RPMI8226 (cell line): ENCODE measurements at places on chromosomes 2 and 18.

DNA sequence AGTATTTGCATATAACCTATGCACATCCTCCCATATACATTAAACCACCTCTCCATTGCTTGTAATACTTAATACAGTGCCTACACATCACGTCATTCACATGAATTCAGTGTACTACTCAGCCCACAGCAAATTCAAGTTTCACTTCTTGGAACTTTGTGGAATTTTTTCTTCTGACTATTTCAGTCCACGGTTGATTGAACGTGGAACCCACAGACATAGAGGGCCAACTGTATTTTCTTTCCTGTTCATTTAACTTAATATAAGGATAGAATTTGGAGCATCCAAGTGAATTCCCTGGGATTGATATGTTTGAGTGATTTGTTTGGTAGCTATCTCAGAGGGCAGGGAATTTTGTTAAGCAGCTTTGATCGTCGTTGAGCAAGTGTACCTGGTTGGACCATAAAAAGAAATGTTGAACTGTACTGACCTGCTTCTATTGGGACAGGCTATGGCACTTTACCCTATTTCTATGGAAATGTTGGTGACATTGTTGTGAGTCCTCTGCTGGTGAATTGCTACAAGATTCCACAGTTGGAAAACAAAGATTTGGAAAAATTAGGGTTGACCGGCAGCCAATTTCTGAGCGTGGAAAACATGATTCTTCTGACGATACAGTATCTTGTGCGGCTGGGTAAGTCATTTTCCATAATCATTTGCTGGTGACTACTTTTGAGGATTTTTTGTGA is 156.6 kb downstream of the ESCO1 start:
- DNase-seq, result no peak

DNA sequence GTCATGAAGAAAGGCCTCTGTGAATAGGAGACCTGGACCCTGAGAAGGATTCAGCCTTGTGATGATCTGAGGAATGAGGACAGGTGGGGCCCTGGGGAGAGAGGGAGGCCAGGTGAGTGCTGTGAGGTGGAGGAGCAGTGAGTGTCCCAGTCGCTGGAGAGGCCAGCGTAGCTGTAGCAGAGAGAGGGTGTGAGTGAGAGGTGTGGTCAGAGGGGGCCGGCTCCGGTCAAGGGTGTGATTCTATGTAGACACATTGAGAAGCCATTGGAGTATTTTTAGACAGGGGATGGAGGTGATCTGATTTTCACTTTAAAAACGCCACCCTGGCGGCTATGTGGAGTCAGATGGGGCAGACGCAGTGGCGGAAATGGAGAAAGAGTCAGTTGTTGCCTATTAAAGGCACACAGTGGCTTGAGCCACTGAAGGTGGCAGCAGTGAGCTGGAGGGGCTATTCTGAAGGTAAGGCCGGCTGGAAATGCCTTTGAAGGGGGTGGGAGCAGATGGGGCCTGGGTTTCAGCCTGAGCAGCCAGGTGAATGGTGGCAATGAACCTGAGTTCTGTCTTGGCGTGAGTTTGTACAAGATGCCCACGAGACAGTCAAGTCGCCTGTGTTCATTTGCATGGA is 55.6 kb downstream of the GREB1 start:
- peak; percentile 26 for DNase-seq

DNA sequence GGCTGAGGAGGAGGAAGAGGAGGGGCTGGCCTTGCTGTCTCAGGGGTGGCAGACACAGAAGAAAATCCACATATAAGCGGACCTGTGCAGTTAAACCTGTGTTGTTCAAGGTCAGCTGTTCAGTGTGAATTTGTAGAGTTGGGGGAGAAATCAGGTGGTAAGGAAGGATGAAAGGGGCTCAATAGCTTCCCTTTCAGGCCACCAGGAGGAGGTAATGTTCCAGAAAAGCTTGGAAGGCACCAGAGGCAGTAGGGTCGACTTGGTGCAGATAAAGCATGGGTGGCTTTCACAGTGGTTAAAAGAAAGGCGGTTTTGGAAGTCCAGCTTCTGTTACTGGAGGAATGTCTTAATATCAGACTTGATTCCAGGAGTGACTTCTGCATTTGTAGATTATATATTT is 167.4 kb downstream of the THSD7B start:
- peak; percentile 12 for DNase-seq

GRCh38 chr18:35335866-35336265 is 8.4 kb downstream of the ZNF24 start:
- no peak for DNase-seq

DNA sequence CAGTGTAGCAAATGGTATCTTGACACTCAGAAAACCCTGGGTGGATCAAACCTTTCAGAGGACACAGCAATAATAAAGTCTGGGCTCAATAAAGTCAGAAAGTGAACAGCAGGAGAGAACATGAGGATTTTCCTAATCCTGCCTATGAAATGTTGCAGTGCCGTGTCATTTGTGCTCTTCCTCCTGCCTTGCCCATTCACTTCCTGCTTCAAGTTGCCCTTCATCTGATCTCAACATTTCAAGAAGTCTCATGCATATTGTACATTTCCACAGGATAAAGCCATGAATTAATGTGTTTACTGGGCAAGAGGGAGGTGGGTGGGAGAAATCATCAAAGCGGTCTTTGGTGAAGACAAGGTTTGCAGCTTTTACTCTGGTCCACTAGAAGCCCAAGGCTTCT is 51.1 kb upstream of the STPG4 start:
- no peak for DNase-seq

DNA sequence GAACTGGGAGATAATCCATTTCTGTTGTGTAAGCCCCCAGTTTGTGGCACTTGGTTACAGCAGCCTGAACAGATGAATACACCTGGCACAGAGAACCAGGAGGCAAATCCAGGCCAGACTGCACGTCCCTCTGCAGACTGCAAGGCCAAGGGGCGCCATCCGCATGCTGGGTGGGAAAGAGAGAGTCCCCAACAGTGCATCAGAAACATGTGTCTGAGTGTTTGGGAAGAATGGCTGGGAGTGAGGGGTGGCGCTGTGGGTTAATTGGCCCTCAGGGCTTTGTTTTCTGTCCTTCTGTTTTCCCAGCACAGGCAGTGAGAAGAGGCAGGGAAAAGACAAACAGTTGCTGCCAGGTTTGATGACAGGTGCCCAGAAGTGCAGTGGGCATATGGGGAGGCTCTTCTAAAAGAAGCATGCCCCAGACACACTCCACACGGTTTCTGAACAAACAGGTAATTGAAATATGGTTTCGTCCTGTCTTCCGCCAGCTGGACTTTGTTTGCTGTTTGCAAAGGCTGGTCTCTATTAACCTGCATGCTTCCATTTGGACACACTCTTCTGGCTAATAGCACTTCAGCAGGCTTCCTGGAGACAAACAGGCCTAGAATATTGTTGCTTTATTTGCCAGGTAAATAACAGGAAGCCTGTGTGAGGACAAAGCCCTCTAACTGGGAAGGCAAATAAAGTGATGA is 43.4 kb upstream of the SEC11C start:
- no peak for DNase-seq

DNA sequence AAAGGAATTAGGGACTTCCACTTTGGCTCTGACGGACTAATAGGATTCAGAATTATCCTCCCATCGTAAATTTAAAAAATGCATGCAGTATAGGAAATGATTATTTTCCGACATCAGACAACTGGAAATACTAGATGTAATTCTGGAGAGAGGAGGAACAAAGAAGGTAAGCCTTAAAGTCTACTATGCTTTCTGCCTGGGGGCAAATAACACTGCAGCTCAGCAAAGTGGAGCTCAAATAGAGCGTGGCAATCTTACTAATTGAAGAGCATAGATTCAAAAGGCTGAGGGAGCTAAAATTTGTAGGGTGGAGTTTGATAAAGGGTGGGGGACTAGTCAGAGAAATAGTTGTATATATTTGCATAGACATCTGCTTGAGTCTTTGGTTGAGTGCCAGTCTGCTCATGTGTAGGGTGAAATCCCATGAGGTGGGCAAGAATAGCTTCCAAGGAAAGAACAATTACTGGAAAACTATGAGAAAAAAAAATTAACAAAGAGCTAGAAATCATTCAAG is 23.8 kb downstream of the COPS8 start:
- no peak for DNase-seq

DNA sequence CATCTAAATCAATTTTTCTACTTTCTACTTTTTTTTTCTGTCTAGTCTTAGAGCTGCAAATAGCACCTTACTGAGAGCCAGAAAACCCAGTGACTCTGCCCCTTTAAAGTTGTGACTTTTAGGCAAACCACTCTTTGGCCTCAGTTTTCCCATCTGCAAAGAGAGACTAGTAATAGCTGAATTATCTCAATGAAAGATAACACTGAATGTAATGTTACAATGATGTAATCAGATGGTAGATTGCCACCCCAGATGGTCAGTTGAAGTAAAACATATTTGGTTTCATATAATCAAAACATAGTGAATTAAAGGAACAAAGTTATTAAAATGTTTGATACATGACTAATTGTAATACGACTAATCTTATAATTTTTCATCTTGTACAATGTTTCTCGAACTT is 5.0 kb upstream of the APCDD1 start:
- DNase-seq, result no peak

- DNase-seq, result no peak
Measured at GRCh38 chr2:239684996-239685395, 284.2 kb upstream of the HDAC4 start.

DNA sequence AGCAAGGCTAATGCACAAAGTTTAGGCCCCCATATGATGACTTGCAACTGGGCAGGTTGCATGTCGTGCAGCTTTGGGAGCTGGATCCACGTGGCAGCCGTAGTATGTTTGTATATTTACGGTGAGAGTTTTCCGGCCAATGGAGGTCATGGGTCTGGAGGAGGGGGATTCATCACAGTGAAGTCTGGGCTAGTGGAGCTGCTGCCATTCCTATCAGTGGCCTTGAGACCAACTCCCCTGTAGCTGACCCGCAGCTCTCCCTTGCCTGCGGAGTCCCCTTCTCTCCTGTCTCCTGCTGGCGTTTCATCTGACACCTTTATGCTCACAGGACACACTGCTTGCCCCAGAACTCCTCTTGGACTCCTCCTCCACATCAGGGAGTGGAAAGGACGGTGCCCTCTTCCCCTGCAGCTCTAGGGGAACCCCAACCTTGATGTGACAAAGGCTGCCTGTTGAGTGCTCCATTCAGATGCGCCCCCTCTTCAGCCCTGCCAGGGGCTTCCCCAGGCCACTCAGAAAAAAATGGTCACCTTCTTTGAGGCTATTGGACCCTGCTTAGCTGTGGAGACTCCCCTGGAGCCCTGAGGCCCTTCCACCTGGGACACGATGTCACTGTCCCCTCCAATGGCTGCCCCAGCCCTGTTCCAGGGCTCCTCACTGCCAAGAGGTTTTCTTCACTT is 121.7 kb downstream of the PXDN start:
- DNase-seq, result no peak

DNA sequence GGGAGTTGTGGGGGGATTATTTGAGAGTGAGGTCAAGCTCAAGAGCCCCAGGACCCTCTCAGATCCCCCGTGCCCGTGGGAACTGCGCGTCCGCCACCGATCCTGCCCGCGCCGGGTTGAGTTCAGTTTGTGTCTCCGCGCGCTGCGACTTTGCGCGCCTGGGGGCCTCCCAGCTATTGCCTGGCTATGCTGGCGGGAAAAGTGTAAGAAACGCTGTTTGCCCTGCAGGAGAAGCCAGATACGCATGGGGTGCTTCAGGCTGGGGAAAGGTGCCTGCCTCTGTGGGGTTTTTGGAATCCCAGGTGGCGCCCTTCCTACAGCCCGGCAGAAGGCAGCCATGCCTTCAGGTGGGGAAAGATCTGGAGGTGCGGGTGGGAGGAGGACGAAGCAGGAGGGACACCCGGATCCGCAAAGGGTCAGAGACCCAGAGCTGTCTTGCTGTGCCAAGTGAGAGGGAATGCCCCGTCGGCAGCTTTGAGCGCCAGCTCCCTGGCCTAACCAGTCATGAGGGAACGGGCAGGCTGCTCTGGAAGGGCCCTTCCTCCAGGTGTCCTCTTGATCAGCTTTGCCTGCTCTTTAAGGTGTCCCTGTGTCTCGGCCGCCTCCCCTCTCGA is 22.5 kb downstream of the TEX44 start:
- no peak for DNase-seq

GRCh38 chr18:13007248-13007560 is 16.0 kb downstream of the CEP192 start:
- DNase-seq, result no peak

DNA sequence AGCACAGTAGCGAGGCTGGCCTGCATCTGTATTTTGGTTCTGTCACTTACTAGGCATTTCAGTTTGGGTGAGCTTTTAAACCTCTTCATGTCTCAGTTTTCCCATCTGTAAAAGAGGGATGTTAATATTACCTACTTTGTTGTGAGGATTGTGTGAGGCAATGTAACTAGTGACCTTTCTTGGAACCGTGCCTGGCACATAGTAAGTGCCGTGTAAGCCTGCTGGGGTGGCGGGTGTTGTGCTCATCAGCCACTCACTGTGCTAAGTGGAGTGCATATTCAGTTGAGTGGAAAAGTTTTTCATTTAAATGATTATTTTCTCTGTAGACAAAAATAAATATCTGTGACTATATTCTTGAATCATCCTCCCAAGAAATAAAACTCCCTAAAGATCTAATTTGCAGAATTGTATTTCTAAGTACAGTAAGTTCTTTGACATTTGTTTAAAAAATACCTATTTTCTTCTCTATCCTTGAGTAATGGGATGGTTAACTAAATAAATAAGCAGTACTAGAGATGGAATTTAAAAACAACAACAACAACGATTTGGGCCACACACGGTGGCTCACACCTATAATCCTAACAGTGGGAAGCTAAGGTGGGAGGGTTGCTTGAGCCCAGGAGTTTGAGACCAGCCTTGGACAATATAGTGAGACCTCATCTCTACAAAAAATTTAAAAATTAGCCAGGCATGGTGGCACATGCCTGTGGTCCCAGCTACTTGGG is 56.7 kb downstream of the MALT1 start:
- no peak for DNase-seq

GRCh38 chr2:231752061-231752460 is 29.0 kb downstream of the PDE6D start:
- no peak for DNase-seq

- DNase-seq, result no peak
Measured at GRCh38 chr2:98764499-98764898, 33.6 kb upstream of the MGAT4A start.

DNA sequence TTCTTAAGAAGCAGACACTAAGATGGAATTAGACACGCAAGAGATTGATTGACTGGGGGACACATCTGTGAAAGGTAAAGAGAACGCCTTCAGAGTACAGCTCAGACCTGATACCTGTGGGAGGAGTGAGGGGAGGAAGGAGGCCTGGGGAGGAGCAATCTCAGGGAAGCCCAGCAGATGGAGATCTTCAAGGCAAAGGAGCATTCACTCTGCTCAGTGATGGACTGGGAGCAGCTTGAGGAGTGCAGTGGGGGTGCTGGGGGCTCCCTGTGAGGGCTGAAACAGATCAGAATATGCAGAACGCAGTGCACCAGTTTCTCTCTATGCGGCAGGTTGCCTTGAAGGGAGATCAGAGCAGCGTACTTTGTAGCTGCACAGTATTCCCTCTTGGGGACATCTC is 103.7 kb upstream of the ATP8B1 start:
- DNase-seq, result peak; percentile 48

DNA sequence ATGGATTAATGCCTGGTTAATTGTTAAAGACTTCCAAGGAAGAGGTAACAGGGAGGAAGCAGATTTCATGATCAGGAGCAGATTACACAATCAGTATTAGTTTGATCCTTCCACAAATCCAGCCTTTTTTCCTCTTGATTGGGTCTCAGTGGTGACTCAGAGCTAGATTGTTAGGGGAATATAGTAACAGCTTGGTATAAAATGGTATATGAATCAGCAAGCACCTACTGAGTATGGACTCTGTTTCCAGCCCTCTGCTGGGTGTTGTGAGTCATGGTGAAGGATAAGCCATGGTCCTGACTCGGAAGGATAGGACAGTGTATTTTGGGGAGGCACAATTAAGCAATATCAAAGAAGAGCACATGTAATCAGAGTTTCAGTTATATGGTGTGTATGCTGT is 272.4 kb upstream of the DPP10 start:
- DNase-seq, result no peak
